ENCODE measurements at places on chromosomes 6 and 20. TPM values are rescaled to one million over a fixed set of nuclear protein-coding genes. Genes with fewer than 3 reads are reported as not detected.

FAM83B gene
- not detected for total RNA-seq

OTOR gene
- not detected for total RNA-seq

CENPQ gene
- total RNA-seq, result 4.8 TPM

SOX18 gene
- not detected for total RNA-seq

EEF1A1 gene
- total RNA-seq, result 20,106 TPM

TSHZ2 gene
- not detected for total RNA-seq

HUS1B gene
- total RNA-seq, result 1.7 TPM

ZNF391 gene
- total RNA-seq, result 2.4 TPM

FAM217B gene
- 4.2 TPM for total RNA-seq

NKX2-4 gene
- not detected for total RNA-seq

PGC gene
- total RNA-seq, result not detected

PNLDC1 gene
- not detected for total RNA-seq

PTCRA gene
- not detected for total RNA-seq

GSTA2 gene
- not detected for total RNA-seq

ASIP gene
- total RNA-seq, result not detected

SNX9 gene
- 26.7 TPM for total RNA-seq

MTHFD1L gene
- total RNA-seq, result 49.6 TPM

OR2B6 gene
- not detected for total RNA-seq

SPATS1 gene
- total RNA-seq, result not detected

MUCL3 gene
- not detected for total RNA-seq

SPATA25 gene
- 1.1 TPM for total RNA-seq

FGD2 gene
- not detected for total RNA-seq
